ENCODE measurements at places on chromosomes 12 and 14.

DNA sequence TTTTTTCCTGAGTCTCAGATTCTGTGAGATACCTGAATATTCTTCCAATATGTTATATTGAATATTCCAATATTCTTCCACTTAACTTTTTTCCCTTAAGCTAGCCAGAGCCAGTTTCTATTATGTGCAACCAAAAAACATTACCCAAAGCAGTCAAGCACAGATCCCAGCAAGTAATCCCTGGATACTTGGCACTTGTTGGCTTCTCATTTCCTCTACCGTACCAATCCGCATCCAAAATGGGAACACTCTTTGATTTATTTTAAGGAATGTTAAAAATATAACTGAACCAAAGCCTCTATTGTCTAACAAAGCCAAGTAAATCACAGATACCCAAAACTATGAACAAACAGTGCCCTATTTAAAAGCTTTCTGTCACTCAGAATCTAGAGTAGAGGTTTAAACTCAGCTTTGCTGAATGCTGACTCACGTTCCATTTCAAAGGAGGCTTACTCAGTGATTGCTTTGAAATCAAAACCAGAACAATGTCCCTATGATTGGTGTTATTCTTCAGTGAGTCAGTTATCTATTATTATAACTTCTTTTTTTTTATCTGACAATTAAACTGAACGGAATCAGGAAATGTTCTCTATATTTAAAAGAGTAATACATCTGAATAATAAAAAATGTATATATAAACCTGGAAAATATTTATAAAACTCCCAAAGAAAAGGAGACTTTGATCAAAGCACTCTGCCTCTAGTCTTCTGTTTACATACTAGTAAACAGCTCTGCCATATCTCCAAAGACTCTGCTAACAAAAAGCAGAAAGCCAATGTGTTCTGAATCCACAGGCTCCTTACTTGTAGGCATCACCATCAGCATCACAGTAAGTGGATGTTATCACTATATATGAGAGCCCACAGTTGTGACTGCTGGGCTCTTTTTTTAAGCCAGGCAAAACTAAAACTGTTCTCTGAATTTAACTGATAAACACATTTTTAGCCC lies 360.8 kb downstream of the CCDC91 start:
- peak; percentile 7 for DNase-seq

- no peak for DNase-seq
Observed at GRCh38 chr12:57449375-57449774, 5.7 kb upstream of the INHBE start.

GRCh38 chr12:130334937-130335336 lies 2.8 kb upstream of the PIWIL1 start:
- DNase-seq: no peak

DNA sequence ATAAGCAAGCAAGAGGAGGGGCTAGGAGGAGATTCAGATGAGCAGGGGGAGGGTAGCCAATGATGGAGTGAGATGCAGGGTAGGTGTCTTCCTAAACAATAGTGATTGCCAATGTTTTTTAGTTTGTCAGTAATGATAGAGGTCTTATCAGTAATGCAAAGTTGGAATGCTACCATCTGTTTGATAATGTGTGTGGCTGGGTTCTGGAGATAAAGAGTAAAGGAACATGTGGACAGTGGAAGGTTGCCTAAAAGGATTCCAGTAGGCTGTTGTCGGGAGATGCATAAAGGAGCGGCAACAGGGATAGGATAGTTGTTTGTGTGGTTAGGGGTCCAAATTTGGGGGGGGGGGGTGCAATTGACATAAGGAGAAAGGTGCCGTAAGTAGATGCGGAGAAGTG lies 52.5 kb downstream of the TESPA1 start:
- DNase-seq: no peak

- DNase-seq: peak; percentile 6
Observed at GRCh38 chr12:95074766-95075165, 1.3 kb upstream of the NR2C1 start.

Measured in globus pallidus (tissue), 1 donor.